ENCODE measurements at places on chromosomes 3 and 15.

GRCh38 chr3:43023746-43024145, 44.6 kb downstream of the GASK1A start:
- DNase-seq, result no peak

DNA sequence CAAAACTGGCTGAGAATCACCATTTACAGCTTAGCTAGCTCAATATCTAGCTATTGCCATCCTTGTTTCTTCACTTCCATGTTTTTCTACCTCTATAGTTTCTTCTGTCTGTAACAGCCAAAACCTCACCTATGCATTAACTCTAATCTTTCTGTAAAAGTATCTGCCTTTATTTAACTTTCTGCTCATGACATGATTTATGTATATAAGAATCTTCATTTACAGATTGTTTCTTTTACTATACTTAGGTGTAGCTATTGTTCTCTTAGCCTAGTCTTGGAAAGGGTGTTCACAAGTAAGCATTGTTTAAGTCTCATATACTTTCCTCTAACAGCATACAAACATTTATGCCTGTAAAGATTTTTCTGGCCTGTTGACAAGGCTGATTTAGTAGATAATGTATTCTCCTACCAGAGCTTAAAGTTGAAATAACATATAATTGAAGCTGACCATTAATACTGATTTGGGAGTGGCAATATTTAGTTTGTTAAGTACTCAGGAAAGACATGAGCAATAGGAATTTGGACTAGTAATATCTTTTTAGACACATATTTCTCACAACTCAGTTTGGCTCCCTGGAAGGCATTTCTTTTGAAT, 9.4 kb downstream of the FILIP1L start:
- DNase-seq, result no peak

DNA sequence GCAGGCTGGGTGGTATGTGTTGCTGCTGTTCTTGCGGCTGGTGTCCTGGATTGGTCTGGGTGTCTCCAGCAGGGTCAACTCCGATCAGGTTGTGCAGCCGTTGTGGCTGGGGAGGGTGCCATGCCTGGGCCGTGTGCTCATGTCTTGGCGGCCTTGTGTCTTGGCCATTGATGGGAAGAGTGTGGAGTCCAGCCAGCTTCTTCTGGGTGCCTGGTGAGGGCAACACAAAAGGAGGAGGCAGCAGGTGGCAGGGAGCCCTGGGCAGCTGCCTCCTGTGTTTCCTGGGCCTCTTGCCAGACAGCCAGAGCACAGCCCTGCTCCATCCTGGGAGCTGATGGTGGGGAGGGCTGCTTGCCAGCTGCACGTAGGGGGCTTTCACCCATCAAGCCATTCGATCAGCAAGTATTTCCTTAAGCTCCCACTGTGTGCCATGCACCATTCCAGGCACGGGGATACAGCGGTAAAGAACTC, 4.3 kb downstream of the CHAC1 start:
- DNase-seq, result peak; percentile 34

GRCh38 chr15:29134239-29134638, 135.4 kb downstream of the NSMCE3 start:
- no peak for DNase-seq

- peak; percentile 41 for DNase-seq
Measured at GRCh38 chr3:142498397-142499180, 50.8 kb upstream of the XRN1 start.

DNA sequence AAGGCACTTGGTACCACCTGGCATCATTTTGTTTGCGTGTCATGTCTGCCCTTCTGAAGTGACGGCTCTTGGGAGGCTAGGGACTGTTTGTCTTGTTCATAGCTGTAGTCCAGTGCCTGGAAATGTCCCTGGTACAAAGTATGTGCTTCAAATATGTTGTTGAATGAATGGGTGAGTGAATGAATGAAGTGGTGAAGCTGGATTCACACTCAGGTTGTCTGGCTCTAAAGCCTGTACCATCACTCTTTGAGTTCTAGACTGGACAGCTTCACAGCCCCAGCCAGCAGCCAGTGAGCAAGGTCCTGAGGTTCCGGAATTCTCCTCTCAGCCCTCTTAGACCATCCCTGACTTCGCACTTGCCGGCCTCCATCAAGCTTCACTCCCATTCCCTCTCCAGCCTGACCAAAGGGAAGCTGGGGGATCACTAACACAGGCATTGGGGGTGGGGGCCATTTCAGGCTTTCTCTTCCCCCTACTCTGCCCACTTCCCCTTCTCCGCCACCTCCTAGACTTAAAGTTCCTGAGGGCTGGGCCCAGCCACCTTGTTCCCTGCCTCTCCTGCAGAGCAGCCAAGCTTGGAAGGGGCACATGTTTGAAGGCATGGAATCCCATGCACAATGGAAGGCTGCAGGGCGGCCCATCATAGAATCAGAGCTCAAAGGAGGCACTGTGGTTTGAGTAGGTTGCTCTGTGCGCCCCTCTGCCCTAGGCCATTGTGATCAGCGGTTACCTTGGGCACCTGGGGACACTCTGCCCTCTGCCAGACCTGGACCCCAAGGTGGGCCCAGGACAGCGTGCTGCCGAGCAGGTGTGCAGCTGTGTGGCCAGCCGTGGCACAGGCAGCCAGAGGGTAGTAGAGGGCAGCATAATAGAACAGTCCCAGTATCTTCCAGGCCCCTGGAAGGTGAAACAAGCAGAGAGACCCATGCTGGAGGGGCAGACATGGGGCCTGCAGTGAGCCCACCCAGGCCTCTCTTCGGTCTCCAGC, 7.7 kb downstream of the STRA6 start:
- no peak for DNase-seq

GRCh38 chr3:120469440-120469839, 18.6 kb upstream of the FSTL1 start:
- DNase-seq, result no peak

DNA sequence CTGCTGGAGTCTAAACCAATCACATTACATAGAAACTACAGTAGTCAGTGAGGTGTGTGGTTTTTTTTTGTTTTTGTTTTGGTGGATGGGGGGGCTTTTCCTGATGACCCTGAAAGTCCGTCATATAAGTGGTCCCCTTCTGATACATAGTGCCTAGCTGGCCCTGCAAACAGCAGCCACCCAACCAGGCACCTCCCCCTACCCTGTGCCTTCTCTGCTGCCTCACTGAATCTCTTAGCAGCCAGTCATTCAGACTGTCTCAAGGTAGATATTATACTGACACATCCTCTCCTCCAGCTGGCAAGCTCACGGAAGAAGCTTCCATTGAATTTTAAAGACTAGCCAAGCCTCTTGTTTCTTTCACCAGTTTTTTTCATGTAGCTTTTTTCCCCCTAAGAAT, 21.4 kb downstream of the SYN2 start:
- no peak for DNase-seq

- DNase-seq, result peak; percentile 81
Measured at GRCh38 chr15:51924156-51925068, 47.2 kb downstream of the LEO1 start.

DNA sequence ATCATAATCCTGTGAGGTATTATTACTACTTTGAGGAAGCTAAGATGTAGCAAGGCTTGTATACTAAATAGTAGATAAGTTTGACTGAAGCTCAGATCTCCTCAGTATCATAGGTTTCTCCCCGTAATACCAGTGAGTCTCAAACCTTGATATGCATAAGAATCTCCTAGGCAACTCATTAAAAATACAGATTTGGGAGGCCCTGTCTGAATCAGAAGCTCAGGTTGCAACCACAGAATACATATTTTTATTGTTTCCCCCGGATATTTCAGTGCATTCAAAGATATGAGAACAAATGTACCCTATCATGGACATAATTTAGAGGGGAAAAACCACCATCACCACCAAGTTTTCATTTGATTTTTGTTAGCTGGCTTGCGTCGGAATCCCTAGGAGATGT, 242.1 kb upstream of the C2CD4B start:
- DNase-seq, result no peak

- DNase-seq, result no peak
Measured at GRCh38 chr3:51381333-51381705, 3.8 kb upstream of the MANF start.

DNA sequence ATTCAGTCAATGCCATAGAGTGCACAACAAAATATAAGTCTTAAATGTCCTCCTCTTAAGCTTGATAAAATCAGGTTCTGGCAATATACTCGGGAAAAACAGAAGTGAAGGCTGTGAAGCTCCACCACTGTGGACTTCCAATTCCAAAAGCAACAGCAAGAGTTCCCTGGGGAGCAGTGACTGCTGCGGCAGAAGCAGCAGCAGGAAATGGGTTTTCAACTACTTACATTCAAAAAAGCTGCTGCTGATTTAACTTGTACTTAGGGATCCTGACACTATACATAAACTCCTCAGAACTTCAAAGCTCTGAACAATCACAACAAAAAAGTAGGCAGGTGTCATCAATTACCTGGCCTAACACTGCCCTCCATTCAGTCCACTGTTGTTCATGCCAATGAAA, 4.7 kb downstream of the CEP152 start:
- DNase-seq, result no peak

All from putamen (tissue), 1 donor.